Prostate gland (tissue), 2 donors: ENCODE measurements at places on chromosomes 6 and 20. TPM values are rescaled to one million over a fixed set of nuclear protein-coding genes. Genes with fewer than 3 reads are reported as not detected.
A peak's percentile ranks its signal among the peaks of the same experiment; 100 is the strongest.

- no peak overlapping the region for H3K4me3 ChIP-seq
- H3K27me3 ChIP-seq, result no peaks in the 10 kb centered on the region
- H3K36me3 ChIP-seq, result no peaks in the 10 kb centered on the region
- H3K4me1 ChIP-seq, result no peaks in the 10 kb centered on the region
Observed at GRCh38 chr6:107716688-107717089, 107.4 kb downstream of the SCML4 start.

- H3K4me3 ChIP-seq, result no peak overlapping the region
- no peak for DNase-seq
Observed at GRCh38 chr6:3321875-3322274, 63.1 kb downstream of the PSMG4 start.

DNA sequence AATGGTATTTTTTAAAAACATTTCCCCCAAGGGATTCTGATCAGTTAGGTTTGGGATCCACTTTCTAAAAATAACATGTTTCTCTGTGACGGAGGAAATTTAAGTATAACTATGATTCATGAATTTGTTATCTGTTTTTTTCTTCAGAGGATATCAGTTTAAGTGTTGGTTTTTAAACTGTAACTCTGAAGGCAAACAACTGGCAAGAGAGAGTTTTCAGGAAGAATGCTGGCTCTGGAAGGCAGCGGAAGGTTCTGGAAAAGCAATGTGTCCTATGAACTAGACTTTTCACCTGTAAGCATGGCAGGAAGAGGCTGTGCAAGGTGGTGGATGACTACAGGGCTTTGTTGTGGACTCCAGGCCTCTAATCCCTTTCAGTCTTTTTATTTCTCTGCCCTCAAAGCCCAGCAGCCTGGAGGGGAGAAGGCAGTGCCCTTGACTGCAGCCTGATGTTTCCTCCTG is 153.1 kb downstream of the GMPR start:
- H3K27ac ChIP-seq, result no peak overlapping the region
- no peaks in the 10 kb centered on the region for H3K4me1 ChIP-seq
- DNase-seq, result no peak
- no peaks in the 10 kb centered on the region for H3K27me3 ChIP-seq

- no peak overlapping the region for H3K27ac ChIP-seq
- H3K36me3 ChIP-seq, result no peaks in the 10 kb centered on the region
- no peak for DNase-seq
- no peaks in the 10 kb centered on the region for H3K27me3 ChIP-seq
- no peaks in the 10 kb centered on the region for H3K4me1 ChIP-seq
- H3K4me3 ChIP-seq, result no peak overlapping the region
Observed at GRCh38 chr6:113015249-113015648, 668.1 kb downstream of the RFPL4B start.

DNA sequence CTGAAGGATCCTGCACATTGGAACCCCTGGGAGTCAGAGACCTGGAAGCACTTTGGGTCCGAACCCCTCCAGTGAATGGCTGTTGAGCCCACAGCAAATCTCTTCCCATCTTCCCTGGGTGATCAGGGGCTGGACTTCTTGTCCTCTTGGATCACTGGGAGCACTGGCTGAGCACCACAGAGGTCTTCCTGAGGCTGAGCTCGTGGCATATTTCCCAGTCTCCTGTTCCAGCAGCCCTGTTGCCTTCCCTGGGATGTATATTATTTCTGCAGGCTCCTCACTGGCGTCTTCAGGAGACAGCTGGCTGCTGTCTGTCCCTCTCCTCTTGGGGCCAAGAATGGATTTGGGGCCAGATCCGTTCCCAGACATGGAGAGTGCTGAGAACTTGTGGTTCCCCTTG is 43.4 kb downstream of the PTK7 start:
- DNase-seq, result no peak
- peaks cover 6% of the 10 kb centered on the region for H3K4me1 ChIP-seq
- no peaks in the 10 kb centered on the region for H3K27me3 ChIP-seq

DNA sequence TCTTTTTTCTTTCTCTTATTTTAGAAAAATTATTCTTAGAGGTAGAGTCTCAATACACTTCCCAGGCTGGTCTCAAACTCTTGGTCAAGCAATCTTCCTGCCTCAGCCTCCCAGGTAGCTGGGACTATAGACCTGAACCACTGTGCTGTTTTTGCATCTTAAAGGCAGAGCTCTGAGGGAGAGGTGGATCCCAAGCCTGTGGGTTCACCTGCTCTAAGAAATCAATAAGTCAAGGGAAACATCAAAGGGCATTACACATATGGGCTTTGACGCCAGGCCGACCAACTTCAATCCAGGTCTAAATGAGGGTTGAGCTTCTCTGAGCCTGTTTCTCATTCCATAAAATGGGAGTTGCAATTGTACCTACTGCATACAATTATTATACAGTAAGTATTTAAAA is 223.9 kb downstream of the LY86 start:
- no peak for DNase-seq
- H3K4me1 ChIP-seq, result no peaks in the 10 kb centered on the region
- H3K4me3 ChIP-seq, result no peak overlapping the region
- H3K27me3 ChIP-seq, result no peaks in the 10 kb centered on the region
- no peaks in the 10 kb centered on the region for H3K36me3 ChIP-seq
- peak overlapping the region; percentile 26 for H3K27ac ChIP-seq

MEI4 gene
- 3.0 TPM for total RNA-seq
